Activated naive CD8-positive, alpha-beta T cell treated with anti-CD3 and anti-CD28 coated beads, Interleukin-2, amount 50 U/mL, for 24 hours (primary cell): ENCODE measurements at places on chromosomes 11 and 22.

DNA sequence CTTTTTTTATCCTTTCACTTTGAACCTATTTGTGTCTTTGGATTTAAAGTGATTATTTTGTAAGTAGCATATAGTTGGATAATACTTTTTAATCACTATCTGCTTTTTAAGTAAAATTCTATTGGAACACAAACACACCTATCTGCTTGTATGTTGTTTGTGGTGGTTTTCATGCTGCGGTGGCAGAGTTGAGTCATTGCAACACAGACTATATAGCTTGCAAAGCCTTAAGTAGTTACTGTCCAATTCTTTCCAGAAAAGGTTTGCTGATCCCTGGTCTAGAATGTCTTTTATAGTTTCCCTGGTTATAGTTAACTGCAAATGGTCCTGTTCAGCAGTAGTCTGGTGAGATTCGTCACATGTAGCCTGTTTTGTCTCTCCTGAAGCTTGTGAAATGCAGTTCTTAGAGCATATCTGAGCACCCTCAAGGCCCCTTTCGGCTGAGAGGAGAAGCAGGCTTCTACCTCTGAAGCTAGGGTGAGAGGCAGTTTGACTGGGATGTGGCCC is 21.5 kb downstream of the SHANK3 start:
- DNase-seq: no peak

GRCh38 chr11:102177974-102178631 is 67.9 kb downstream of the YAP1 start:
- no peak for DNase-seq

DNA sequence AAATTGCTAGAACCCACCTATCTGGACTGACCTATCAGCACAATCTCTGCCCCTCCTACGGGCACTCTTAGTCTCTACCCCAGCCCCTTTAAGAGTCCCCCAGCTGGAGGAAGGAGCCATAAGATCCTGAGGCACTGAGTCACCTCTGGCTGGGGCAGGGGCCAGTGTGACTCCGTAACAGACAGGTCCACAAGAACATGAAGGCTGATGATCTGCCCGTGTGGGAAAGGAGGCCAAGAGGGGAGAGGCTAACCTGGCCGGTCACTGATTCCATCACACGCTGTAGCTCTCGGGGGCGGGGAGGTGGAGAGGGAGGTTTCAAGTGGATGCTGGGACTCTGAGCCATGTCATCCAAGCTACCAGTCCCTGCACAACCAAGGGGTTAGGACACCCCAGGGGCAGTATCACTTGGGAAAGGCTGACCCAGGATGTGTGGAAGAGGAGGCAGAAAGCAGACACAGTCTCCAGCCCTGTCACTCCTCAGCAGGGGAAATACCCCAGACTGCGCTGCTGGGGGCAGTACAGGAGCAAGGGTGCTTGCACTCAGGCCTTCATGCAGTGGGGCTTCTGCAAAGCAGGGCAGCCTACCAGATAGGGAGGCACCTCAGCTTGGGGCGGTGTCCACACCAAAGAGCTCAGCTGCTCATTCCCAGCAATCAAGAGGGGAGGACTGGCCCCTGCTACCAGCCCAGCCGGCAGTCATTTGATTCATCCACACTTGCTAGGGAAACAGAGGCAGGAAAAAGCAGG is 22.3 kb downstream of the ARHGAP1 start:
- DNase-seq: no peak

GRCh38 chr11:1988174-1988573 is 9.5 kb downstream of the H19 start:
- DNase-seq: no peak

DNA sequence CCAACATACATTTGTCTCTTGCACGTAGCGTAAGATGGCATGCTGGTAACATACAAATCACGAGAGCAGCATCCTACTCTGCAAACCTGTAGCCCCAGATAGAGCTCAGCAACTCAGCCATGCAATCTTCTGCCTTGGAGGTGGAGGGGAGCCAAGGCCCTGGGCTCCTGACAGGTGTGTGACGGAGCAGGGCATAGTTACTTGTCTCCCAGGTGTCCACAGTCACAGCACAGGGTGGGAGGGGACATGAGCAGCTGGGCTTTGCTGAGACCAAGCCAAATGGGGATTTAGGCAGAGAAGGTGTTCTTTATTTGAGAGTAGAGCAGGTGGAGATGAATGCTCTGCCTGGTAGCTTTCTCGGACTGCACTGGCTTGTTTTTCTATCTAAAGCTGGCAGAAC is 111.7 kb downstream of the TEAD1 start:
- DNase-seq: no peak

GRCh38 chr11:57417056-57417455 is 9.9 kb downstream of the SLC43A3 start:
- no peak for DNase-seq

- no peak for DNase-seq
Measured at GRCh38 chr11:122138744-122139594, 23.0 kb upstream of the BLID start.

DNA sequence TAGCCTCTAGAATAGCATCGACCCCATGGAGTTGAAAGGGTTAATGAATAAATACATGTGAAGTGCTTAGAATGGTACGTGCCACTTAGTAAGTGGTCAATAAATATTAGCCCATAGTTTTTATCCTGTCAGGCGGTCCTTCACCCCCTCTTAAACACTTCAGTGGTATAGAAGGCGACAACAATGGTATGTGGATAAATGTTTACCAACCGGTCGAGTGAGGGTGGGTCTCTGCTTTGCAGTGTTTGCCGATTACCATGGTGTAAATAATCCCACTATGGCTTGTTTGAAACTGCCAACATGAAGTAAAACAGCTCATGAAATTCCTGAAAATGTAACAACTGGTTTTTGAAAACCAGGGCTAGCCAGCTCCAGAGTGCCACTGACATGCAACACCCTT is 541.2 kb downstream of the BUD13 start:
- DNase-seq: no peak

GRCh38 chr11:33377412-33378370 is 120.5 kb downstream of the HIPK3 start:
- no peak for DNase-seq

GRCh38 chr11:130403967-130404366 is 24.4 kb downstream of the ADAMTS8 start:
- DNase-seq: no peak

DNA sequence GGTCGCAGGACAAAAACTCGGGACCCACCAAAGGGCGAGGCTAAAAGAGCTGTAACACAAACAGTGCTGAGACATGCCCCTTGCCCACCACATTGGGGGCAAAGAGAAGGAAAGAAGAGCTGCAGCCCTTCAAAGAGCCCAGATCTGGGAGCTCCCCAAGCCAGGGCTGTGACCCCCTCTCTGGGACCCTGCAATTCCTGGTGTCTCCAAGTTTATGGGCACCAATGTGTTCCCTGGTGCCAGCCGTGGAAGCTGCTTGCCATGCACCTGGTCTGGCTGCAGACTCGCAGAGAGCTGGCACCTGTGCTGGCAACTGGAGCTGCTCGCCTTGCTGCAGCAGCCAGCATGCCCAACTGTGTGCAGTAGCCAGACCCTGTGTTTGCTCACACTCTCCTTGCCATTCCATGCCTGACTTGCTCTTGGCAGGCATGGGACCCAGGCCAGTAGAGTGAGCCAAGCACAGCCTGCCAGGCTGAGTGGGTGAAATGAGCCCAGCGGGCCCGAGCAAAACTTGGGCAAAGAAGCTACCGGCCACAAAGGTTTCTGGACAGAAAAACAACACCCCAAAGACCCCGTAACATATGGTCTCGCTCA is 16.0 kb downstream of the RRP8 start:
- no peak for DNase-seq

GRCh38 chr11:71947498-71947897 is 18.7 kb downstream of the RNF121 start:
- no peak for DNase-seq

DNA sequence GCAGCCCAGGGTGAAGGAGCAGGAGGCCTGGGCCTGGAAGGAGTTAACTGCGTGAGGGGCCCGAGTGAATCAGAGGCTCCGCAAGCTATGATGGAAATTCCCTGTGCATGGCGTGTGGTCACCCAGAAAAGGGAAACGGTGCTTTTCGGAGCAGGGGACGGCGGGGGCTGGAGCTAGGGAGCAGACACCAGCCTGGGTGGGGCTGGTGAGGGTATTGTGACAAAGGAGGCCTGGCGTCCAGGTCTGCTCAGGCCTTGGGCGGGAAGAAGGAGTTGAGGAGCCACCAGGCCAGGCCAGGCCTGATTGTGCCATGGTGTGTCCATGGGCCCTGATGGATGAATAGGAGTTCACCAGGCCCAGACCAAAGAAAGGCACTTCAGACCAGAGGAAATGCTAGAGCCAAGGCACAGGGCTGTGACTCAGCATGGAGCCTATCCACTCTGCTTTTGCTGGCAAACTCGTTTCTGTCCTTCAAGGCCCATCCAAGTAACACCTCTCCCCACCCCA is 12.8 kb upstream of the SPI1 start:
- DNase-seq: no peak

- DNase-seq: no peak
Measured at GRCh38 chr11:2708757-2709281, 9.0 kb upstream of the KCNQ1OT1 start.

GRCh38 chr11:58813693-58814092 is 30.8 kb downstream of the GLYATL2 start:
- DNase-seq: no peak

DNA sequence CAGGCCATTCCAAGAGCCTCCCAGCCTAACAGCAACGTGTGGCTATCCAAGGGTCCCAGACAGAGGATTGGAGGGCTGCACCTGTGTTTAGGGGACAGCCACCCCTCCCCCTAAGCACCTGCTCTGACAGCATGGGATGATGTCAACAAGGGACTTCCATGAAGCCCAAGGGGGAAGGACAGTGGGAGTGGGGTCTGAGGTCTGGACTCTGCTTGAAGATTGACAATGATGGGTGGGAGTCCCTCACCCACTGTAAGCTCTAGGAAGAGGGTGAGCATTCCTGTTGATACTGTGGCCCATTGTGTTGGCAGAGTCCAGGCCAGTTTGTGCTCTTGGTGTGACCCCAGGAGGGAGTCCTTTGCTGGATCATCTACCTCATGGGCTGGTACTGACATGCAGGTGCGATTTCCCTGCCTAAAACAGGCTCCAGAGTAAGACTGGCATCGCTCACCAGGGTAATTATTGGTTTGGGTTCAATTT is 46.9 kb upstream of the TUB start:
- DNase-seq: no peak

GRCh38 chr11:93370260-93370659 is 39.7 kb downstream of the DEUP1 start:
- DNase-seq: no peak

DNA sequence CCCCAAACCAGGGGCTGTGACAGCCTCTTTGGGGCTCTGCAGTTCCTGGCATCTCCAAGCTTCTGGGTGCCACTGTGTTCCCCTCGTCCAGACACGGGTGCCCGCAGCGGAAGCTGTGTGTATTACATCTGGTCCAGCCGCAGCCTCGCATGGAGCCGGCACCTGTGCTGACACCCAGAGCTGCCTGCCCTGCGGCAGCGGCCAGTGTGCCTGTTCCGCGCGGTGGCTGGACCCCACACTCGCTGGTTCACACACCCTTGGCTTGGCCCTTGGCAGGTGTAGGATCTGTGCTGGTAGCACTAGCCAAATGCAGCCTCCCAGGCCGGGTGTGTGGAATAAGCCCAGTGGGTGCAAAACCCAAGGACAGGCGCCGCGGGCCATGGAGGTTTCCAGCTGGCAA is 24.5 kb upstream of the RNASEH2C start:
- DNase-seq: no peak

- no peak for DNase-seq
Measured at GRCh38 chr11:27254744-27255446, 108.1 kb downstream of the CCDC34 start.

DNA sequence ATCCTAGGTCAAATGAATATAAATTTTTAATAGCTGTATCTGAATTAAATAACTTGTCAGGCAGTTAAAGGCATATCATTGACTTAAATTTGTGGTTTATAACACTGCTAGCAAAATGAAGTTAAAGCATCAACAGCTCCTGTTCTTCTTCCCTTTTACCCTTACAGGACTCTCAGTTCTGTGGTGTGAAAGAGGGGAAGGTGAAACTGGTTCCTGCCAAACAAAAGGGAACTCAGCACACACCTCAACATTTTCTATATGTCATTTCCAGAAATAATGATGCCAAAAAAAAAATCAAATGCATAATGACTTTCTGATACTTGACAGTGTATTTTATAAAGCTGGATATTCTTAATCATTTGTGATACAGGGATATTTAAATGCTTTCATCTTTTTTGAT is 21.2 kb downstream of the ARL14EP start:
- DNase-seq: no peak

DNA sequence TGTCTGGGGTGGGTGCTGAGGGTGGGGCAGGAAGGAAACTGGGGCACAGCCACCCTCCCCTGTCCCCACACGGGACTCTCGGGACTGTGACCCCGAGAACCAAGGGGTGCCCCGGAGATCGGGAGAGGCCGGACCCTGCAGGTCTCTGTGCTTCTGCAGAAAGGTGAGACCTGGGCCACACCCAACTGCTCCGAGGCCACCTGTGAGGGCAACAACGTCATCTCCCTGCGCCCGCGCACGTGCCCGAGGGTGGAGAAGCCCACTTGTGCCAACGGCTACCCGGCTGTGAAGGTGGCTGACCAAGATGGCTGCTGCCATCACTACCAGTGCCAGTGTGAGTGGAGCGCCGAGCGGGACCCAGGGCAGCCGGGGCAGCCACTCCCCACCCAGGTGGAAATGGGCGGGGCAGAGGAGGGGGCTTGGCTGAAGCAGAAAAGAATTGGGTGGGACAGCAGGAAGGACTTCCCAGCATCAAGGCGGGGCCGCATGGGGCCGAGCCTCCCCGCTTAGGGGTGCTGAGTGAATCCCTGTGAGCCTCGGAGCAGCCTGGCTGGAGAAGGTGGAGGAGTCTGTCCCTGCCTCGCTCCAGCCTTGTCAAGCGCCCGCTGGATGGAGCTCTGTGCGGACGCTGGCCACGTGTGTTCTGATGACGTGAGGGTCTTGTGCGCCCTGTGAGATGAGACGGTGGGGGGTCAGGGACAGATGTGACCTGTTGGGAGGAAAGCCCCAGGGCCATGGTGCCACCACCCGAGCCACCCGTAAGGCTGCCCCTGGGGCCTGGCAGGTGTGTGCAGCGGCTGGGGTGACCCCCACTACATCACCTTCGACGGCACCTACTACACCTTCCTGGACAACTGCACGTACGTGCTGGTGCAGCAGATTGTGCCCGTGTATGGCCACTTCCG is 29.3 kb upstream of the MUC5B start:
- DNase-seq: no peak

GRCh38 chr11:7251836-7252682 is at the start of gene SYT9:
SYT9 (plus strand) TSS chr11:7251904; CDS start chr11:7252187, 283 bp downstream.
- DNase-seq: peak; percentile 10

- no peak for DNase-seq
Measured at GRCh38 chr11:2392241-2392959, 8.2 kb upstream of the TSSC4 start.

DNA sequence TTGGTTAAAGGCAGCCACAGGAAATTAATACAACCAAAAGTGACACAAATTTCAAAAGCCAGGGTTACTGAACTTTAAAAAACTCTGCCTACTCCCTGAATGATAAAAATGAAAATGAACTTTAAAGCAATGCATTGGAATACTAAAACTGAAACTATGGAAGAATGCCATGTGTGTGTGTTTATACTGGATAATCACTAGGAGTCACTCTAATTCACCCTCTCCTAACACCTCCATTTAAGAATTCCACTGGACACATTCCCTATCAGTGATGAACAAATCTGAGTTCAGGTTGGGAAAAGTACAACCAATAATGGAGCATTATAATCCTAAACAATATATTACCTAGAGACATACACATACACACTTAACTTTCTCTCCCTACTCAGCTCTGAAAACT is 27.5 kb upstream of the PLAAT3 start:
- no peak for DNase-seq
